ENCODE measurements at places on chromosomes 6 and 20. TPM values are rescaled to one million over a fixed set of nuclear protein-coding genes. Genes with fewer than 3 reads are reported as not detected.

The SDC4 gene
- 176 TPM for total RNA-seq

The IL20RA gene
- total RNA-seq, result 0.26 TPM

The SLC35D3 gene
- total RNA-seq, result 0.08 TPM

The COL19A1 gene
- total RNA-seq, result 0.96 TPM

The MPIG6B gene
- total RNA-seq, result not detected

The LTV1 gene
- total RNA-seq, result 14.1 TPM

The ZDHHC14 gene
- 4.3 TPM for total RNA-seq

The PDE10A gene
- total RNA-seq, result 44.2 TPM
